ENCODE measurements at places on chromosomes 1 and 21. TPM values are rescaled to one million over a fixed set of nuclear protein-coding genes. Genes with fewer than 3 reads are reported as not detected.

DNA sequence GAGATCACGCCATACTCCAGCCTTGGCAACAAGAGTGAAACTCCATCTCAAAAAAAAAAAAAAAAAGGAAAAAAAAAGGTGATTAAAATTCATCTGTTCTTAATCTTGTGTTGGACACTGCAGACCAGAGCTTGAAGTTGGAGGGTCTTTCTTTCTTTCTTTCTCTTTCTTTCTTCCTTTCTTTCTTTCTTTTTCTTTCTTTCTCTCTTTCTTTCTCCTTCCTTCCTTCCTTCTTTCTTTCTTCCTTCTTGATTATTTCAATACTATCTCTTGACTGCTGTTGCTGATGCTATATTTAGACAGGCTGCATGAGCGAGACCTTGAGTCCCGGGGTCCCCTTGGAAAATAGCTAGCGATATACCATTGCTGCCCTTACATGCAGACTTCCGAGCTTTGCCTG lies 107.4 kb upstream of the ADAR start:
- no peak for DNase-seq

DNA sequence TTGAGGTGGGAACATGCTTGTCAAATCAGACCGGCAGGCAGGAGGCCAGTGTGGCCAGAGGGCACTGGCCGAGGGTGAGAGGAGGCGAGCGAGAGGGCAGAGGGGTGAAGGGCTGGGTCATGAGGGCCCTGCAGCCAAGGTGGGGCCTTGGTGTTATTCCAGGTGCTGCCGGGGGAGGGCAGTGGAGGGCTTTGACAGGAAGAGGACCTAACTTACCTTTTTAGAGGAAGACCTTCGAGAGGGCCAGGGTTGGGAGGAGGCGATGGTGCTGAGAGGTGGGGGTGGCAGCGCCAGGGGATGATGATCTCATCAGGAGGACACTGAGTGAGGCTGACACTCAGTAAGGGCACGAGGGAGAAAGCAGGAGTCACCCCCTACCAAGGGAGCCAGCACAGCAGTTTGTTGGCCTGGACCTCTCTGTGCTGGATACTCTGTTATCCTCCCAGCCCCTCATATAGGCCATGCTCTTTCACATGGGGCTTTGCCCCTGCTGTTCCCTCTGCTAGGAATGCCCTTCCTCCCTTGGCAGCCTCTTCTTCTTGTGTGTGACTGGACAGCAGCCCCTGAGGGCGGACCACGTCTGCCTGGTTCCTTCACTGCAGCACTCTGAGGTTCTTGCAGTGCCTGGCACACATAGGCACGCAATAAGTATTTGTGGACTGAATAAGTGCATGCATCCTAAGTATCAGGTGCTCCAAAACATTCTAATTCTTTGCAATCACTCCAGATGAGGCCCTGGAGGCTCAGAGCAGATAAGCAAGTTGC lies 7.5 kb upstream of the TTC22 start:
- no peak for DNase-seq

DNA sequence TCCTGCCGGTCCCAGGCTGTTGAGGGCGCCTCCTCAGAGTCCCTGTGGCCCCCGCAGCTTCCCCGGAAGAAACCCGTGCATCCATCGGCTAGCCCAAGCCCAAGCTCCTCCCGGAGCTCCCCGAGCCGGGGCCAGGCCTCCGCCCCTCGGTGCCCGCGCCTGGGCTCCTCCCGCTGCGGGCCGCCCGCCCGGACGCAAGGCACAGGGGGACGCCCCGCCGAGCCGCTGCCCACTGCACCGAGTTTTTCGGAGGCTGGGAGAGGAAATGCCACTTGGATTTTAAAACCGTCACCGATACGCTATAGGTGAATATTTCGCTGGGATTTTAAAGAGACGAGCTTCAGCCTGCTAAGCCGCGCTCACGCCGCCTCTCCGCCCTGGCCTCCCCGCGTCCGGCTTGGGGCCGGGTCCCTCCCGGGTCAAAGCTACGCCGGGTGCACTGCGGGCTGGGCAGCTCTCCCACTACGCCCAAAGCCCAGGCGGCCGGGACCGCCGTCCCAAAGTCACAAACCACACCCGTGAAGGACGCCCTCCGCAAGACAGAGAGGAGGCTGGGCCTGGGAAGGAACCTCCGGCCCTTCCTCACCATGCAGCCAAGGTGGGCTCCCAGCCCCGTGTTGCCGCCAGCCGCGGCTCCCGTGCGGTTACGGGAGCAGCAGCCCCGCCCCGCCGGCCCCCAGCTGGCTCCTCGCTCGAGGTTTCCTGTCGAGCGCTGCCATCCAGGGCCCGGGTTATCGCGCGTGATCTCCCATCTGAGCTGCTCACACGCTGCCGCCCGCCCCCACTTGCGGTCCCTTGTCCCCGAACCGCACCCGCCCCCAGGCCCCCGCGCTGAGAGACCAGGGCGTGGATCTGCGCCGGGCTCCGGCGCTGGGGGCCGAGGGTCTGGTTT lies 63.2 kb downstream of the CD247 start:
- peak; percentile 39 for DNase-seq

GRCh38 chr1:177864538-177865305 lies 105.1 kb downstream of the SEC16B start:
- no peak for DNase-seq

Gene LRRC71
- 0.83 TPM for polyA plus RNA-seq

GRCh38 chr1:154940651-154941194 lies 4.2 kb upstream of the PMVK start:
- no peak for DNase-seq

Gene PIK3CD
- polyA plus RNA-seq: 7.0 TPM

Gene FMO5
- polyA plus RNA-seq: 10.5 TPM

- DNase-seq: no peak
Measured at GRCh38 chr1:43446881-43447835, 6.6 kb downstream of the HYI start.

Gene CLDN17
- polyA plus RNA-seq: not detected

- DNase-seq: no peak
Measured at GRCh38 chr1:57831624-57832023, 407.8 kb upstream of the DAB1 start.

Gene C8A
- polyA plus RNA-seq: not detected

- DNase-seq: no peak
Measured at GRCh38 chr21:40936178-40936577, 89.2 kb upstream of the DSCAM start.

DNA sequence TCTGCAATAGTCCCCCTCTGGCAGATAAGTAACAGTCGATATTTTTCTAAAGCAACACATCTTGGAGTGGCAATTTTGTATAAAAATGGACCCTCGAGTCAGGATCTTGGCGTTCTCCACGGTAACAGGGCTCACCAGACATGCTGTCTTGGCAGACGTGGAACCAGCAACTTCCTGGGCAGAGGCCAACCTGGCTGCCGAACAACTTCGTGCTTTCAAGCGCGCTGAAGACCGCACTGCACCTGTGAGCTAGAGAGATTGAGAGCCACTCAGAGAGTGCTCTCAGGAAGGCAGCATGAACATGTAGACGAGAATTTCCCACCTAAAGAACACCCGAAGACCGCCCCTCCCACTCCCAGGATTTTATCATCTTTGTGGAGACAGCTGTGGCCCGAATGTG lies 7.3 kb downstream of the C1orf174 start:
- no peak for DNase-seq

DNA sequence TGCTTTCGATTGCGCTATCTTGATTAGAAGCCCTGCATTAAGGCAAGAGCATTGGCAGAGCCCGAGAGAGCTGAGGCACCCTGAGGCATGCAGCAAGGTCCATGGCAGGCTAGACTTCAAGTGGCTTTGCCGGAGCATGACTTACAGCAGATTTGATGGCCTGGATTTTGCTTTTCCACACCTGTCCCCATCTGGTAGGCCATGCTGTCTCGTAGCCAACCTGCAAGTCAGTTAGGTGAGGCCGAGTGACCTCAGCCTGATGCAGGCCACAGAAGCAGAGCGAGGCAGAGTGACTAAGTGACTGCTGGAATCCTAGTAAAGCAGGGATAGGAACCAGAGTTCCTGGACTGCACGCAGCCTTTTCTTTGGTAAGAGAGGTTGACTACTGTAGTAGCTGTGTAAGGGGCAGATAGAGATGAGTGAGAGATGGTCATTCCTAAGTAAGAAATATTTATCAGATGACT lies 148.9 kb downstream of the PBX1 start:
- no peak for DNase-seq

Gene SPRR4
- not detected for polyA plus RNA-seq

GRCh38 chr21:41683815-41684214 lies 83.0 kb downstream of the RIPK4 start:
- no peak for DNase-seq

Gene SPRR2E
- polyA plus RNA-seq: not detected

Gene MMEL1
- polyA plus RNA-seq: 1.6 TPM

GRCh38 chr1:20511518-20512428 lies 3.8 kb upstream of the MUL1 start:
- DNase-seq: no peak

Gene TMOD4
- polyA plus RNA-seq: 1.7 TPM

DNA sequence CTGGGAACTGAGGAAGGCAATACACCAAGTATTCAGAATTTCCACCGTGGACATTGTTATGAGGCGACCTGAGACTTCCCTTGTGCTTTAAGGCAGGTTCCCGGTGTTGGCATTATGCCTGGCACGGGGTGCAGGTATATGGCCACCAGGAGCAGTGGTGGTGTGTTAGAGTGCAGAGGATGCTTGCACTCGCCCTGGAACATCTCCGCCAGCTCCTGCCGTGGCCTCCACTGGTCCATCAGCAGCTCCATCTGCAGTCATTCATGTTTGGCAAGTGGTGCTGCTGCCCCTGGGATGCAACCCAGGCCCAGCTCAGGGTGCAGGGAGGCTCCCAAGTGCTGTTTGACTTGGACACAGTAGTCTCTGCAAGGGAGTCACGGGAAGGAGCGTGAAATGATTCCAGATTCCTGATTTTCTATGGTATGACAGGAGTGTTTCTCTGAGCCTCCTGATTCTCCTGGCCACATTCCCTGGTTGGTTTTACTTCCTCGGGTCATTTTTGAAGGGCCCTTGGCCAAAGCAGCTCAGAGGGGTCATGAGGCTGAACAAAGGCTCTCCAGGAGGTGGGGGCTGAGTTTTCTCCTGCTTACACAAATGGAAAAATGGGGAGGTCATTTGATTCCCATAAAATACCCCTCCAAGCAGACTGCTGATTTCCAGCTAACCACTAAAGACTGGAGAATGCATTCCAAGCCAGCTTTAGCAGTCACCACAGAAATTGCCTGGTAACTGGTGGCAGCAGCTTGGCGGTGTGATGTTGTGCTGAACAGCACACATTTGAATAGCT lies 60.4 kb upstream of the PSEN2 start:
- DNase-seq: no peak

DNA sequence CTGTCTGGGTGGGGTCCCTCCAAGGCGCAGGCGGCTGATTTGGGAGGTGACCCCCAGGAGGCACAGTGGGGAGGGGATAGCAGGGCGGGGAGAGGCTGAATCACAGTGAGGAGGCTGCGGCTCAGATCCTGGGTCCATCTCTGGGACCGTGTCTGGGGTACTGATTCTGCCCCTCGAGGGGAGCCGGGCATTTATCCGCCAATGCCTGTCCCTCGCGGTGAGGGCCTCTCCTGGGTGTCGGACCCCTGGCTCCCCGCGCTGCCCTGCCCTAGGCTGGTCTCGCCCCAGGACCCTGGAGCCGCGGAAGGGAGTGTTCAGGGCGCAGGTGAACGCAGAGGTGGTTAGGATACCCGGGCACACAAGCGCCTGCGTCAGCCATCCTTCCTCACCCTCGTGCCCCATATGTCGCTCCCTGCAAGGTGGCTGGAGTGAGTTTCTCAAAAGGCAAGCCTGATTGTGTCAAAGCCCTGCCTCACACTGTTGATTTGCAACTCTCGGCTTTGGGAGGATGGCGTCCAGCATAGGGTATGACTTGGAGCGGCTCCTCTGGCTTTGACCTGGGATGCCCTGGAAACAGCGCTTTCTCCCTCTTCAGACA lies 530.9 kb downstream of the PTPRU start:
- DNase-seq: no peak

DNA sequence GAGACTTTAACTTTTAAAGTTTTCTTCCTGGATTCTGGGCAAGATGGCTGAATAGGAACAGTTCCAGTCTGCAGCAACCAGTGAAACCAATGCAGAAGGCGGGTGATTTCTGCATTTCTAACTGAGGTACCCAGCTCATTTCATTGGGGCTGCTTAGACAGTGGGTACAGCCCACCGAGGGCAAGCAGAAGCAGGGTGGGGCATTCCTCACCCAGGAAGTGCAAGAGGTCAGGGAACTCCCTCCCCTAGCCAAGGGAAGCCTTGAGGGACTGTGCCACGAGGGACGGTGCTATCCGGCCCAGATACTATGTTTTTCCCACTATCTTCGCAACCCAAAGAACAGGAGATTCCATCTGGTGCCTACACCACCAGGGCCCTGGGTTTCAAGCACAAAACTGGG lies 121.0 kb downstream of the VAV3 start:
- DNase-seq: no peak

Gene PLEKHN1
- polyA plus RNA-seq: 0.20 TPM

- peak; percentile 17 for DNase-seq
Measured at GRCh38 chr21:39251326-39251725, 62.1 kb downstream of the BRWD1 start.

Gene PCAT6
- polyA plus RNA-seq: 2.9 TPM

GRCh38 chr1:84892705-84893618 lies at the start of gene LPAR3:
Gene LPAR3 (minus strand): TSS chr1:84893206. CDS start chr1:84866120, 27,086 bp downstream.
- DNase-seq: no peak

GRCh38 chr1:39268112-39268581 lies 63.7 kb downstream of the MACF1 start:
- DNase-seq: peak; percentile 71

Gene ATP1A2
- polyA plus RNA-seq: 5.8 TPM

DNA sequence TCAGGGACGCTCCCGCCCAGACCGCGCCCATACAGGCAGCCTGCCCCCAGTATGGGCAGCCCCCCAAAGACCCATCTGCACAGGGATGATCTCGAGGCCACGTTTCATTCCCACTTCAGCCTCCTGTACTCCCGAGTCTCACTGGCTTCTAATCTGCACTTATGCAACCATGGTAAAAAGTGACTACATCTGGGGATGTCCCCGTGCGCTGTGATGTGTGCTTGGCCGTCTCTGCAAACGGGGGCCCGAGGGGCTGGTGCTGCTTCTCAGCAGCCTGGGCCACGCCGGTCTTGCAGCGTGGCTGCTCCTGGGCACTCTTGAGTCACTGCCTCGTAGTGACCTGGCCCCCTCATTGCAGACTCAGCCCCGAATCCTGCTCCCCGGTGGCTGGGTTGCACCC lies 17.4 kb upstream of the PLCH2 start:
- no peak for DNase-seq

Gene ITLN2
- not detected for polyA plus RNA-seq

Gene ACOT11
- 13.6 TPM for polyA plus RNA-seq

- no peak for DNase-seq
Measured at GRCh38 chr1:116873680-116874271, 35.9 kb upstream of the PTGFRN start.
